Brain (organoid and tissue), 16 donors: ENCODE measurements at places on chromosomes 13 and 19.

DNA sequence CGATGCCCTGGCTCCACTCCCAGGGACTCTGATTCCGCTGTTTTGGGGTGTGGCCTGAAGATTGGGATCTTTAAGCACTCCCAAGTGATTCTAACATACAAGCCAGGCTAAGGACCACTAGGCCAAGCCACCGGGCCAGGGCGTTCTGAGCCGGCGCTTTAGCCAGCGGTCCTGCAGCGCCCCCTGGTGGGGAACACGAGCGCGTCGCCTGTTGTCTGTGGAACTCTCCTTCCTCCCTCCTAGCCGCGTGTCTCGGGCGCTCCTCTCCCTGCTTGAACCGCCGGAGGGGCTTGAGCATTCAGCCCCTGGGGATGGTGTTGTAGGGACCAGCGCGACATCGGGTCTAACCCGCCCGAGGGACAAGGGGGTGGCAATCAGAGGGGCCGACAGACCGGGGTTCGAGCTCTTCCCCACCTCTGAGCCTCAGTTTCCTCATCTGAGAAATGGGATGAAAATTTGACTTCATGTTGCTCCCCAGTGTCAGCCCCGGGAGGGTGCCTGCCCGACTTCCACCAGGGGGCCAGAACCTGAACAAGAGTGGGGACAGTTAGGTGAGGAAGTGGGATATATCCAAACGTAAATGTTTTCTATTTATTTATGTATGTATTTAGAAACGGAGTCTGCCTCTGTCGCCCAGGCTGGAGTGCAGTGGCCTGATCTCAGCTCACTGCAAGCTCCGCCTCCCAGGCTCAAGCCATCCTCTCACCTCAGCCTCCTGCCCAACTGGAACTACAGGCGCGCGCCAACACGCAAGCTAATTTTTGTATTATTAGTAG lies 18.0 kb upstream of the PNMA8B start:
- peak; percentile 92 for DNase-seq

DNA sequence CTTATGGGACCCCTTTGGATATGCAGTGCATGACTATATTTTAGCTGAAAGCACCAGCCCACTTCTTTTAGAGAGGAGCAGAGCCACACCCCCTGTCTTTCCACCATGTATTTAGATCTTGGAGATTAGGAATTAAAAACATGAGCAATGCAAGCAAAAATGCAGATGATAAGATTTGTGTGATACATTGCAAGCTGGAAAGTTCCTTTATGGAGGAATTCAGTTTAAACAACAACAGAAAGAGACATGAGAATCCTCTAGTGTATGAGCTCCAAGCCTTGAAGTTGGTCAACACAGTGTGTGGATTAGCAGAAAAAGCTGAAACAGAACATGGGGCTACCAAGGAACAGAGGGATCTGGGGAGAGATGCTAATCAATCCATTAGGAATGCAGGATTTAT lies 529.8 kb upstream of the NBEA start:
- no peak for DNase-seq

GRCh38 chr13:21117104-21117809 lies 55.9 kb upstream of the LATS2 start:
- no peak for DNase-seq

GRCh38 chr19:41945135-41945766 lies 13.9 kb downstream of the RABAC1 start:
- no peak for DNase-seq

GRCh38 chr13:56102641-56103040 lies 1038.1 kb upstream of the PRR20A start:
- DNase-seq, result no peak

DNA sequence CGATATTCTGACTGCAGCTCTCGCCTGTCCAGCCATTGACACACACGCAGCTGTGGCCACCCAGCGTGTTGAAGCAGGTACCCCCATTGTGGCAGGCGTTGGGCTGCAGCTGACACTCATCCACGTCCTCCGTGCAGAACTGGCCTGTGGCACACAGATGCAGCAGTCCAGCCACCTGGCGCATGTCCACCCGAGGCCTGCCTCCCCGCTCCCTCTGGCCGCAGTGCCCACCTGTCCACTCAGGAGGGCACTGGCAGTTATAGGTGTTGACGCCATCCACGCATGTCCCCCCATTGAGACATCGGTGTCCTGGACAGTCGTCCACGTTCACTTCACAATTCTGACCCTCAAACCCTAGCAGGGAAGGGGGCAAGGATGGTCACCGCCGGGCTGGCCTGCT lies 9.3 kb downstream of the NOTCH3 start:
- DNase-seq, result no peak

DNA sequence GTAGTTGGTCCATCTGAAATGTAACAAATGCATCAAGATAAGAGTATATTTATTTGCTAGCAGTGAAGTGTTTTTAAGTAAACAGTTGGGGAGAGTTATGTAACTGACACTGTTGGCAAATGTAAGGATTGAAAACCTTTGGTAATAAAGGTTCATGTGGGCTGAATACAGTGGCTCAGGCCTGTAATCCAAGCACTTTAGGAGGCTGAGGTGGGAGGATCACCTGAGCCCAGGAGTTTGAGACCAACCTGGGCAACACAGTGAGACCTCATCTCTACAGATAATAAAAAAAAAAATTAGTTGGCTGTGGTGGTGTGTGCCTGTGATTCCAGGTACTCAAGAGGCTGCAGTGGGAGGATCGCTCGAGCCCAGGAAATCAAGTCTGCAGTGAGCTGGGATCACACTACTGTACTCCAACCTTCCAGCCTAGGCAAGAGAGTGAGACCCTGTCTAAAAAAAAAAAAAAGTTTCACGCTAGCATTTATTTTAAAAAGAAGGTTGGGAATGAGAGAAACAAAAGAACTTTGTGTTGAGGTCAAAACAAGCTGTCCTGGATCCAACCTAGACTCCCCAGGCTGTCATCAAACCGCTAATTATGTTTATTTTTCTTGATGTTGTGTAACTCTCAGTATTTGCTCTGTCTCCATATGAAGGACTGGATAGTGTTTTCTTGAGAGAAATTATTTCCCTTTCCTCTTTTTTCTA lies 20.7 kb downstream of the SETDB2 start:
- no peak for DNase-seq
